ENCODE measurements at places on chromosomes 3 and 15.

- DNase-seq, result no peak
Measured at GRCh38 chr15:72733941-72734738, 48.1 kb downstream of the BBS4 start.

DNA sequence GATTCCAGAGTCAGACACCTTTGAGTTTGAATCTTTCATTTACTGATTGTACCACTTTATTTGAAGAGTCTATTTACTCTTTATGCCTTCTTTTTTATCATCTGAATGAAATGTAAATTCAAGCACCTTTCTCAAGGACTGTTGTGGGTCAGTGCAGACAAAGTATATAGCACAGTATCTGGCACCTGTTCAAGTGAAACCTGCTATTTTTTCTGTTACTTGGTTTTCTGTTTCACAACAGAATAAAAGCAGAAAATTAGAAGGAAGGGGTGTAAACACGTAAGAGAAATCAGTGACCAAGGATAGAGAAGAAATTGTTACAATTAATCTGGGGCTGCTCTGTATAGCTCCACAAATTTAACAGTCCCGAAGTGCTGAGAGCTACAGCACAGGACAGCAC is 357.4 kb downstream of the RSL24D1 start:
- DNase-seq, result no peak

DNA sequence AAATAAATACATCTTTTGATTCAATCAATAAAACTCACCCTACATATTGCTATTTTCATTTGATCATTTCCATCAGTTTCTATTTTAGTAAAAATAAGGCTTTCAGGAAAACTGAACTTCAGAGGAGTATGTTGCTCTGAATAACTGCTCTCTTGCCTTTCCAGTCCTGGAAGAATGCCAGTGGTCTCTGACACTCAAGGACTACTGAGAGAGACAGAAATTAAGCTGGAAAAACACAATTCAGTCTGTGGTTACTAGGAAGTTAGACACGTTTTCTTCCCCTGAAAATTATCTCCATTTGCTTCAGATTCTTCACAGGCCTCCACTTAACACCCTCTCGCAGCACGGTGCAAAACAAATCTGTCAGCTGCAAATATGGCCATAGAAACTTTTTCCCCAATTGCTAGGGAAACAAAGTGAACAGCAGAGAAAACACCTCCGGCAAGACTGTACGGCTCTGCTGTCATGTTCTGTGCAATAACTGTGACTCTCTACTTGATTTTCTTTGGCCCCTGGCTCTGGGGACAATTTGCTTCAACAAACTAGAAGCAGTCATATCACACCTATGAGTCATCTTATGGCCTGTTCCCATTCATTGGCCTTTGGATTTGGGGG is 353.0 kb downstream of the MAGI1 start:
- peak; percentile 50 for DNase-seq

GRCh38 chr3:57226176-57226575 is 1.4 kb upstream of the APPL1 start:
- no peak for DNase-seq

DNA sequence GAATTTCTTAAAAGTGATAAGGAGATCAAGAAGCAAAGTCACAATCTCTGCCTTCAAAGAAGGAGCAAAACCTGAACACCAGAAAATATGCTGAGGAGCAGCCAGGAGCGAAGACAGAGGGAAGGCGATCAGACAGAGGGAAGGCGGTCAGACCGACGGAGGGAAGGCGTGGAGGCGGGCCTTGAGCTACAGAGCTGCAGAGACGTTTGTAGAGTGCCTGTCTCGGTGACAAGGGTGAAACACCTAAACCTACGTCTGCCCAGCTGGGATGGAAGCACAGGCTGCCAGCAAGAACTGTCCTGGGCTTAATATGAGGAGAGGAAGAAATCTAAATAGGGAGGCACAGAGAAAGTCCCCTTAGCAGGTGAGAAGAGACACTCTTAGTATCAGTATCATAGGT is 476.0 kb downstream of the OCA2 start:
- no peak for DNase-seq

DNA sequence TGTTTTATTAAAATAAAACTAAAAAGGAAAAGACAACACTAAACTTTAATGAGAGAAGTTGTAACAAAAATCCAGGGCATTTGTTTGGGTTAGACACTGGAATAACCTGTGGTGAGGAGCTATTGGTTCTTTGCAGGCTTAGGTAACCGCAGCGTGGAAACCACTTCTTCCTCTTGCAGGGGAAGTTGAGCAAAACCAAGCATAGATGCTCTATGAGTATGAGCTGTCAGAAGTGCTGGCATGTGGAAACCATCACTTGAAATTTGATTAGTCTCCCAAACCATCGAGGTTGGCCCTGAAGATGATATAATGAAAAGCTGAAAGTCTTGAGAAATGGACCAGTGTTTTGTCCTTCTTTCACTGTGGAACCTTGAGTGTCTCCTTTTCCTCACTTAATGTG is 127.1 kb upstream of the RBMS3 start:
- DNase-seq, result no peak

DNA sequence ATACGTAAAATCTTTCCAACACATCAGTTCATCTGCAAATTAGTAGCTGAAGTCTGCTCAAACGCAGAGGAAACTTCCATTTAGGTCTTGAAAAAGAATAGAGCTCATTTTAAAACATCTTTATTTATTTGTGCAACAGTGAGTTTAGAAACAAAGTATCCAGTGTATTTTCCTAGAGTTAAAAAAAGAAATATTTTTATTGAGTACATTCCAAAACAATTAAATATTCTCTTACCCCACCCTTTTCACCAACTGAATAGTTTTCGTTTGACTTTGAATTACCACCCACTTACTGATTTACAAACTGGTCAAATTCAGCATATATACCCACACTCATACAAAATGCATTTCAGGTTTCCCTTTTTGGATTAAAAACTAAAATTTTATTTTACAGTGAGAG is 104.7 kb downstream of the ZBTB20 start:
- no peak for DNase-seq

DNA sequence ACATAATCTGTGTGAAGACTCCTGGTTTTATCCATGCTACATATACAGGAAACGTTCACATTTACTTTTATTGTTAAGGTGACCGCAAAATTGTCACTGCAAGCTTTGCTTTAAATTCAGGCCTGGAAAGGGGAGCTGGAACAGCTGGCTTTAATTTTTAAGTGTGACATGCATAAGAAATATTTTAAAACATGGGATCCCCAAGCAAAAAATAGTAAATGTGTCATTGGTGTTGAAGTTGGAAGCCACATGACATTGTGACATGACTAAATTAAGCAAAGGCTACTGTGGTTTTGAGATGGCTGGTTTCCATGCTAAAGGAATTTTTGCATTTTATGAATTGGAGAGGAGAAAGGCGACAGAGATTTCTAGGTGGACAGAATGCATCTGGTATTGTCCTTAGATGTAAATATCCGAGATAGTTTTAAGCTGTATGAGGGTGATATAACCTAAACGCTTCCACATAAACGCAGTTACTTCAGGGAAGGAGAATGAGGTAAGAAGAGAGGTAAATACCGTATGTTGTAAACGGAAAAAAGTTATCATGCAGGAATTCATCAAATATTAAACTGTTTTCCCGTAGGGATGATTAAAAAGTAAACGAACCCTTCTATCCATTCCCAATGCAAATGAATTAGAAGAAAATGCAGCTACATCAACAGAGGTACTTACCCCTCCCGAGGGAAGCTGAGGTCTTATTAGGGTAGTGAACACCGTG is 927 bp upstream of the FYTTD1 start:
- peak; percentile 14 for DNase-seq

GRCh38 chr3:196287090-196287439 is 461 bp downstream of the PCYT1A start:
- peak; percentile 20 for DNase-seq

Data from astrocyte of the spinal cord (primary cell).